ENCODE measurements at places on chromosomes 4 and X.

- DNase-seq = no peak
Observed at GRCh38 chr4:109465069-109465468, 31.5 kb downstream of the SEC24B start.

- no peak for DNase-seq
Observed at GRCh38 chr4:133594390-133595207, 445.5 kb downstream of the PCDH10 start.

DNA sequence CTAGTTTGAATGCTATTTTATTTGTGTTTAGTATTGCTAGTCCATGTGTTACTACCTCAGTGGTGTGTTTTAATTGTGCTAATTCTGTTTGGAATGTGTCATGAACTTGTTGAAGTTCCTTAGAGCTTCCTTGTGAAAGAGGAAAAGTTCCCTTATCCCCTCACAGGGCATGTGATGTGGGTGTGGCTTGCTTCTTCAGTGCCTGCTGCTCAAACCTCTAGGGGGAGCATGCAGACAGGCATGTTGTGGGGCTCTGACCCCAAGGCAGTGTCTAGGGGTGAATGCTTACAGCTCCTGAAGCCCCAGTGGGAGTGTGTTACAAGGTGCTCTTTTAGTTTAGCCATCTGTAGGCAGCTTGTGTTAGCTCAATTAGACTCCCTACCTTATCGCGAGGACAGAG is 86.5 kb downstream of the MAGED4 start:
- DNase-seq = no peak

- DNase-seq = no peak
Observed at GRCh38 chrX:9196961-9197640, 163.2 kb upstream of the FAM9B start.

DNA sequence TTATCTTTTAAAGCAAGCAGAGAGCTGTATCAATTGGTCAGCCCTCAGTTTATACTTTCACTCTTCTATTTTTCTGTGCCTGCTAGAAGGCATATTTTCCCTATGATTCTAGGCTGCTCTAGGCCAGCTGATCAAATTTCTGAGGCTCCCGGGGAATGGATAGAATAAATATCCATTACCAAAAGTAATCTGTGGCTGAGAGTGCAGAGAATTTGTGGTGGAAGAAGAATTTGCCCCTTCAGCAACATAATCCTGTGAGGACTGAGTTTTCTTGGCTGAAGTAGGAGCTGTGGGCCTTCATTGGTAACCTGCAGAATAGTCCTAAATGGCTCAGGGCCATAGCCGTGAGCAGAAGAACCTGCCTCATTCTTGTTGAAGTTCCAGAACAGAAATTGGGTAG is 314.6 kb upstream of the CASK start:
- no peak for DNase-seq

- DNase-seq = no peak
Observed at GRCh38 chr4:62544428-62544827, 1344.3 kb downstream of the ADGRL3 start.

GRCh38 chr4:173821876-173822275 is 291.8 kb upstream of the HAND2 start:
- no peak for DNase-seq

GRCh38 chrX:113512700-113513395 is 672.2 kb upstream of the AMOT start:
- DNase-seq = no peak

- no peak for DNase-seq
Observed at GRCh38 chr4:146567396-146567795, 45.7 kb upstream of the SLC10A7 start.
